ENCODE measurements at places on chromosomes 11 and 22.

- DNase-seq = no peak
Observed at GRCh38 chr11:20113149-20113438, 47.2 kb downstream of the DBX1 start.

DNA sequence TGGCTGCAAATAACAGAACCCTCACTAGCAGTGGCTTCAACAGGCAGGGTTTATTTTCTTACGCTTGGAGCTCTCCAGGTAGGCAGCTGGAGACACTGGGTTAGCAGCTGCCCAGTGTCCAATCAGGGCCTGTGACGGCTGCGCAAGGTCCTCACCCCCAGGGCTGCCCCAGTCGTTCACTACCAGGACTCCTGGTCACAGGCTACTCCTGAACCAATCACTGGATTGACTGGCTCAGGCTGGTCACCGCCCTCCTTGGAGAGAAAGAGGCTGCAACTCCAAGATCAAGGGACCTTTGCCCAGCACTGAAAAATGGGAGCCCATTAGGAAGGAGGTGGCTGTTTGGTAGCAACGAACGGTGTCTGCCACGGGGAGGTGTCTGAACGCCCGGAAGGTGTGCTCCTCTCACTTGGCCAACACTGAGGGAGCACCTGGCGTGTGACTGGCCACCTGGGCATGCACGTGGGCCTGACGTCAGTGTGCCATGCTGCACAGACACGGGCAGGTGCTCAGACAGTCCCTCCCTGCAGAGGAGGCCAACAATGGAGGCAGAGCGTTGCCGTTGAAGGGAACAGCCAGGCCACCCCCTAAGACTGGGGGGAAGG lies 5.1 kb downstream of the ARSA start:
- DNase-seq = no peak

- DNase-seq = no peak
Observed at GRCh38 chr22:37253126-37253660, 9.1 kb upstream of the RAC2 start.

DNA sequence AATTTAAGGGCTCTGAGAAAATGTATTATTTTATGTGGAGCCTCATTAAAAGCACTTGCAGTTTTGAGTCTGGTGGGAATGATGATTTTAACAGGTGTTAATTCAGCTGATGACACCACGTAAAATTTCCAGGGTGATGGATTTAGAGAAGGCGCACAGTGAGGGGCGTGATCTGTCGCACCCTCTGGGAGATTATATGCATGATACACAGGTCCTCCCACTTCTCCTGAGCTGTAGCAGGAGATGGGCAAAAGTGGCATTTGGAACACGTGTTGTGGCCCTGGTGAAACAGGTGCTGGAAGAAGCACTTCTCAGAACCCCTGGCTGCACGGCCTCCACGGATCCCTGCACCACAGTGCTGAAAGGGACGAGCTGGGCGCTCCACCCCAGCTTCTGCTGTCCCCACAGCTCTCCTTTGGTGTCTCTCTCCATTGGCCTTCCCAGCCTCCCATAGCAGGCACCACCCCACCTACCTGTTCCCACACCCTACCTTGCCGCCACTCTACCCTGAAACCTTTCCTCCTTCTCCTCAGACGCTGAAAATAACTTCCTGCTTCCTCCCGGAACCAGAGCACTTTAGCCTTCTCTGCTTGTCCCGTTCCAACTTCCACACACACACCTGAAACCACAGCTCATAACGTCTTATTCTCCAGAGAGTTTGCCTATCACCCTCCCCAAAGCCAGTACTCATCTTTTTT lies 6.9 kb upstream of the SORL1 start:
- no peak for DNase-seq

All from suprapubic skin (tissue), 4 donors.